GM23248 (cell line): ENCODE measurements at places on chromosomes 13 and 19.

- DNase-seq = peak; percentile 76
Measured at GRCh38 chr13:48234566-48235340, 1.7 kb downstream of the ITM2B start.

GRCh38 chr19:6055013-6055795 is 55.1 kb downstream of the RFX2 start:
- no peak for DNase-seq

- no peak for DNase-seq
Measured at GRCh38 chr13:39971526-39971925, 316.1 kb downstream of the COG6 start.

DNA sequence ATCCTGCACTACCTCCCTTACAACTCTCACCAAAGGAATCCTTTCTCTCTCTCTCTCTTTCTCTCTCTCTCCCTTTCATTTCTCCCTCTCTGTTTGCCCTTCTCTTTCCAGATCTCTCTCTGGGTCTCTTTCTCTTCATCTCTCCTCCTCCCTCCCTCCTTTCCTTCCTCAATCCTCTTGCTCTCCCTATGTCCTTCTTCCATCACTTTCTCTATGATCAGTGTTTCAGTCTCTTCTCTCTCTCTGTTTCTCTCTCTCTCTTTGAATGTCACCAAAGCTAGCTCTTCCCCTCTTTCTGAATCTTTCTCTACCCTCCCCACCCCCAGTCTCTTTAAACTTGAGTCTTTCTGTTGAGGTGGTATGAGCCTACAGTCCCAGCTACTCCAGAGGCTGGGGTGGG is 19.8 kb upstream of the KLK4 start:
- no peak for DNase-seq

- no peak for DNase-seq
Measured at GRCh38 chr13:89363144-89363543, 1692.0 kb downstream of the SLITRK5 start.

GRCh38 chr19:18414504-18415177 is 4.6 kb upstream of the SSBP4 start:
- DNase-seq = peak; percentile 71

- peak; percentile 50 for DNase-seq
Measured at GRCh38 chr19:8512115-8512967, 1.6 kb downstream of the ZNF414 start.

DNA sequence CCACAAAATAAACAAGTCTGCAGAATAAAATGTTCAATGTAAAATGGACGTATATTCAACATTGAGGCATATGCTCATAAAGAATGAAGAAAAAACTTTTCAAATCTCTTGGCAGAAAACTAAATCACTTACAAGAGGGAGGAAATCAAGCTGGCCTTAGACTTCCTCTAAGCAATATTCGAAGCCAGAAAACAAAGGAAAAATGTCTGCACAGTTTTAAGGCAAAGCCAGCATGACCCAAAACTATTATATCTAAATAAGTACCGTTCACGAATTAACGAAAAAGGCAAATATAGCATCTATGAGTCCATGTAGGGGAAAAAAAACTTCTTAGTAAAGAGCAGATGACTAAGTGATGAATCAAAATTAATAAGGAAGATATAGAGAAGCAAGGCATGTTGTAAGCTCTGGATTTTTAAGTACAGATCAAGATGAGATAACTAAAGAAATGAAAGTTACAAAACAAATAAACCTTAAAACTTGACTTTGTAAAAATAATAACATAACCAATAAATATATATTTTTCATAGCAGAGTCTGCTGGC is 101.3 kb downstream of the KCNRG start:
- peak; percentile 55 for DNase-seq

- no peak for DNase-seq
Measured at GRCh38 chr13:113850722-113851479, 13.0 kb downstream of the GAS6 start.

- no peak for DNase-seq
Measured at GRCh38 chr13:31798189-31798588, 58.9 kb downstream of the RXFP2 start.

DNA sequence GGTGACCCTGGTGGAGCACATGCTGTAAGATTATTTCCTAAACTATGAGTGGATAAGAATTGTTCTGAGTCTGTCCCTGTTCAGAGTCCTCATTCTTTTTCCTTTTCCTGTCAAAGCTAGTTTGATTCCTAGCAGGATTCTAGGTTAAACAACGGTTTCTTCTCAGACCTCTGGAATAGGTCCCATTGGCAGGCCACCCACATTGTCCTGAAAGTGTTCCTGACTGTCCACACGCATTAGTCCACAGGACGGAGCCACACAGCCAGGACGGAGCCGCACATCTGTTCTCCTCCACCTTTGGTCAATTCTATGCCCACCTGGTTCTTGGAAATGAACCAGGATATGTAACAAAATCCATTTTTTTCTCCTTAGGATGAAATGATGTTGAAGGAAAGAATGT is 46.1 kb downstream of the ANKRD10 start:
- DNase-seq = no peak

- DNase-seq = no peak
Measured at GRCh38 chr13:95745289-95745688, 68.3 kb downstream of the DNAJC3 start.

GRCh38 chr13:53747825-53748224 is 719.2 kb downstream of the OLFM4 start:
- no peak for DNase-seq

DNA sequence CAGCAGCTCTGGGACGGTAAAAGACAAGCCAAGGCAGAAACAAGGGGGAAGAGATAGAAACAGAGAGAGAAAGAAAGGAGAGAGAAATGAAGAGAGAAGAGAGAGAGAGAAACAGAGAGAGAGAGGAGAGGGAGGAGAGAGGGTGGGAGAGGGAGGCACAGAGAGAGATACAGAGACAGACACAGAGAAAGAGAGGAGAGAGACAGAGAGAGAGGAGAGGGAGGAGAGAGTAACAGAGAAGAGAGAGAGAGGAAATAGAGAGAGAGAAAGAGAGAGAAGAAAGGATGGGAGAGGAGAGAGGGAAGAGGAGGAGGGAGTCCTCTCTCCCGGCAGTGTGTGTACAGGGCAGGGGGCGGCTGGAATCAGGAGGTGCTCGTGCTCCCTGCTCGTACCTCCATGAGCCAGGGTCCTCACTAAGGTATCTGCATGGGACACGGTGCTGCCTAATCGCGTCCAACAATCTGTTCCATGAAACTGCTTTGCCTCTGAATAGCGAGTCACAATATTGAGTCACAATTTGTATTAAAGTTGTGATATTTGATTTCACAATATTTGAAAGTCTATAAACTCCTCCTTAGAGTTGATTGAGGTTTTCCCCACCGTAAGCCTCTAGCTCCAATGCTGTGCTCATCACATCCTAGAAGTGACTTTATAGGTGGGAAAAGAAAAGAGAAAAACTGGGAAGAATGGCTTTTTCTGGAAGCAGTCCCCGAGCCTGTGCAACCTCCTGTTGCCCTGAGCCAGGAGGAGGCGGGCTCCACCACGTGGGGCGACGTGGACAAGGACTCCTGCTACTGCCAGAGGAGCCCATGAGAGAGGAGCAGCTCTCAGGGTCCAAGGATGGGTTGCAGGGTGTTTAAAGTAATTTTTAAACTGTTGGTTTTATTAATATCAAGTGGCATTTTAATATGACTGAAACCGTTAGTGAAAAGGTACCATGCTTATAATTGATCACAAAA is 81.7 kb upstream of the ARHGEF7 start:
- peak; percentile 69 for DNase-seq

GRCh38 chr13:96984051-96984508 is 10.2 kb downstream of the OXGR1 start:
- peak; percentile 16 for DNase-seq

DNA sequence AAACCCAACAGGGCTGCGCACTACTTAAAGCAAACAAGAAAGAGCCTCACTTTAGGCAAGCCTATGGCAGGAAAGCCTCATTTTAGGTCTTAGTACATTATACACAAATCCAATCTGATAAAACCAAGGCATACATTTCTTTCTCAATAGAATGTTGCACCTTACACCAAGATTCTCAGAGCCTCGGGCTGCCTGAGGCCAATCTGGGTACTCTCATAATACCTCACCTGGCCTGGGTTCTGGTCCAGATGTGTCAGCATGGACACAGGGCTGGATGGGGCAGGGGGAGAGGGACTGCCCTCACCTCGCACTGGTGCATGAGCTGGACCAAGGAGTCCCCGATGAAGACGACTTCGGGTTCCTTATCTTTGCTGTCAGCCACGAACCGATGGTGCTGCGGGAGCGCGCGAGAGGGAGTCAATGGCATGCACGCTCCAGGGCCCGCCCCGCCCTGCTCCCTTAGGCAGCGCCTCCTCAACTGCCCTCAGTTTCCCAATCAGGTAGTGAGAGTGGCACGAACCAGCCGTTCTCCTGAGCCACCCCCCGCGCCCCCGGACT is at the start of gene PRR19:
TSS of gene PRR19 (plus strand) at position 487 of the 558 bp plus-strand sequence. CDS start 7,453 bp downstream, outside the sequence.
- peak; percentile 41 for DNase-seq
